ENCODE measurements at places on chromosomes 4 and X. TPM values are rescaled to one million over a fixed set of nuclear protein-coding genes. Genes with fewer than 3 reads are reported as not detected.

The SPANXC gene
- total RNA-seq: not detected

The PLXNA3 gene
- 16.4 TPM for total RNA-seq

The DMRTC1 gene
- total RNA-seq: not detected

The MGARP gene
- 48.2 TPM for total RNA-seq

The TBX22 gene
- total RNA-seq: not detected

The CYLC1 gene
- total RNA-seq: not detected

The IL3RA gene
- total RNA-seq: 1.6 TPM

The RGS12 gene
- 4.0 TPM for total RNA-seq

The EFHC2 gene
- 0.16 TPM for total RNA-seq

The SPIN2A gene
- total RNA-seq: 0.18 TPM

The GUF1 gene
- total RNA-seq: 12.5 TPM

The STARD8 gene
- 2.3 TPM for total RNA-seq
